AG04449 (cell line): ENCODE measurements at places on chromosomes 7 and 10.

DNA sequence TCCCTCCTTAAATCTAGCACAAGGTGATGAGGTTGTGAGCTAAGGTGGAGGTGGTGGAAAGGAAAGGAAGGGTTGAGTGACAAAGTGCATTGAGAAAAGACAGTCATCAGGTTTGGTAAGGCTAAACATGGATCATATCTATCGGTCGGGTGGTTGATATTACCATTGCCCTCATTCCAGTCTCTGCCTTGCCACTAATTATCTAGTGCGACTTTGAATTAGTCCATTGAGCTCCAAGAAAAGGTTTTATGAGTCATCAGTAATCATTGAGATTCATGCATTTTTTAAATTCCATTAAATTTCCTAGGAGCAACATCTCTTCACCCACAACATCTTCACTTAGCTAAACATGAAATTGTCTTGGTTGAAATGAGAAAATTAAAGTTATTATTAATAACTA lies 68.9 kb upstream of the FRMD4A start:
- no peak for DNase-seq

DNA sequence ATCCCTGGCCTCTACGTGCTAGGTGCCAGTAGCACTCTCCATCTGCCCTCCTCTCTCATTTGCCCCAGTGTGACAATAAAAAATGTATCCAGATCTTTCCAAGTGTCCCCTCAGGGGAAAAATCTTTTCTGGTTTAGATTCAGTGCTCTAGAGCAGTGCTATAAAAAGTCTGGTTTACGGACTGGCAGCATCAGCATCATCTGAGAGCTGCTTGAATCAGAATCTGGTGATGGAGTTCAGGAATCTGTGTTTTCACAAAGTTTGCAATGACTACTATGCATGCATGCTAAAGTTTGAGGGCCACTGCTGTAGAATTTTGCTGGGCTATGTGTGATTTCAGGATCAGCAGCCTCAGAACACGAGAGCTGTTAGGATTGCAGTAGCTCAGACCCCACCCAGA lies 356.5 kb downstream of the PHF14 start:
- DNase-seq, result no peak

GRCh38 chr10:13276749-13277365 lies 23.0 kb downstream of the PHYH start:
- no peak for DNase-seq

- no peak for DNase-seq
Measured at GRCh38 chr10:71193516-71193915, 18.9 kb upstream of the UNC5B start.

- no peak for DNase-seq
Measured at GRCh38 chr10:112265745-112266144, 17.5 kb upstream of the TECTB start.

DNA sequence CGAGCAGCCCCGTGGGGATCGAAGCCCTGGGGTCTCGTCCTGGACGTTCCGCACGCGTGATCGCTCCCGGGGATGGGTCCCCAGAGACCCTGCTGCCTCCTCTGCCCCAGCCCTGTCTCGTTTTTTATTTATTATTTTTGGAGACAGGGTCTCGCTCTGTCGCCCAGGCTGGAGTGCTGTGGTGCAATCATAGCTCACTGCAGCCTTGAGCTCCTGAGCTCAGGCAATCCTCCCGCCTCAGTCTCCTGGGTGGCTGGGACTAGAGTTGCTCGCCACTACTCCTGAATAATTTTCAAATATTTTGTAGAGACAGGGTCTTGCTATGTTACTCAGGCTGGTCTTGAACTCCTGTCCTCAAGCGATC lies 319 bp upstream of the STX1A start:
- DNase-seq, result no peak

DNA sequence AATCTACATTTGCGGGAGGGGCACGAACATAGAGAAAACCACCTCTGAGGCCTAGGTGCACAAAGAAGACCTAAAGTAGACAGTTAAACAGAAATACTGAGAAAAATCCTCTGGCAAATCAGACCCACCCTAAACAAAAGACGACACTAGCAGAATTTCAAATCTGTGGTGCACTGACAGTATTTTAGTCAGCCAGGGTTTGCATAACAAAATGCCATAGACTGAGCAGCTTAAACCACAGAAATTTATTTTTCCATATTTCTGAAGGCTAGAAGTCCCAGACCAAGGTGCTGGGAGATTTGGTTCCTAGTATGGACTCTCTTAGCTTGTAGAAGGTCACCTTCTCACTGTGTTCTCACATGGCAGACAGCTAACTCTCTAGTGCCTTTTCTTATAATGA lies 26.3 kb downstream of the IPMK start:
- no peak for DNase-seq

- DNase-seq, result no peak
Measured at GRCh38 chr10:119227825-119228224, 20.5 kb downstream of the GRK5 start.

DNA sequence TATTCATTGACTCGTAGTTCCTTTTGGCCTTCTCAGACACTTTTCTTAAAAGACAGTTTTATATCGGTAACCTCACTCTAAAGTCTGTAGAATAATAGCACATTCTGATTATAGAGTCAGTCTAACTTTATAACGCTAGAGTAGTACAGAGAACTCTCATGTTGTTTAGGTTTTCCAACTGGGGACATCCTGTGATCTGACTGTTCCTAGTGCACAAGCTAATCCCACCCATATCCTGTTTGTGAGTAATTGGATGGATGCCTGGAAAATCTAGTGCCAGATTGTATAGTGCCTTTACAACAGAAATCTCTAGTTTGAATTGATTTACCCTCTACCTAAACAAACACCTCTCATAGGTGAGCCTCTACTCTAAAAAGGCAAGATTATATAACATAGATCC lies 107.4 kb downstream of the ZEB1 start:
- peak; percentile 26 for DNase-seq

DNA sequence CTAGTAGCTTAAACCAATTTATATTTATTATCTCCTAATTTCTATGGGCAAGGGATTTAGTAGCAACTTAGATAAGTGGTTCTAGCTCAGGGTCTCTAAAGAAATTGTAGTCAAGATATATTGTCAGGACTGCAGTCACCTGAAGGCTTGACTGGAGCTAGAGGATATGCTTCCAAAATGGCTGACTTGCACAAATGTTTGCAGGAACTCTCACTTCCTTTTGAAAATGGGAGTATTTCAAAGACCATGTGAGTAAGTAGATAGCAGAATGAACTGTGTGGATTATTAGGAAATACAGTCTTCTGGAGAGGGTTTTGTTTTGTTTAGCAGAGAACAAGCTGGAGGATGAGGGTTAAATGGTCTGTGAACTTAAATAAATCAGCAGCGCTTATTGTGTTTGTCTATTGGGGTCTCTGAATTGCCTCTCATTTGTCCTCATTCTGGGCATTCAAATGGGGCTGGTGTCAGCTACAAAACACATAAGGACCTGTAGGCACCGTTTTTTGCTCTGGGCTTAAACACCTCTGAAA lies 524.6 kb downstream of the LRMDA start:
- DNase-seq, result no peak

DNA sequence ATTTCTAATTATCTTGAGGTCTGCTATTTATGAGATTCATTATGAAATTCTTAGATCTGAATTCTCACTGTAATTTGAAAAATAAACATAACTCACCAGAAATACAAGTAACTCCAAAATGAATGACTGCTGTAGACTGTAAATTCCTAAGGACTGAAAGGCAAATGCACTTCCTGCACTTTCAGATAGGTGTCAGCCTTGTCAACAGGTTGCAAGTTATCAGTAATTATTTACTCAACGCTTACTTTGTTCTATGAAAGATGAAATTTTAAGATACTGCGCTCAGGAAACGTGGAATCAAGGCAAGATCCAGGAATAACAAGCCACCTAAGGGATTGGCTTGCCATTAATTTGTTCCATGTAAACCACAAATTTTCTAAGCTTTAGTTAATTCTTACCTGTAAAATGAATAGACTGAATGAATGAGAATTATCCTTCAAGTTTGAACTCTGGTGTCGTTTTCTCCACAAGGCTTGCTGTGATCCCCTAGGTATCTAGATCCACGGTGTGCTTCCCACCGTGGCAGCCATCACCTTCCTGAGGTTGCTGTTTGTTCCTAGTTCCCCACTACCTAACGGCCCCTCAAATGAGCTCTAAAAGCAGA lies 12.6 kb downstream of the DHX32 start:
- no peak for DNase-seq

GRCh38 chr10:64076322-64076940 lies 555.2 kb downstream of the REEP3 start:
- DNase-seq, result no peak

DNA sequence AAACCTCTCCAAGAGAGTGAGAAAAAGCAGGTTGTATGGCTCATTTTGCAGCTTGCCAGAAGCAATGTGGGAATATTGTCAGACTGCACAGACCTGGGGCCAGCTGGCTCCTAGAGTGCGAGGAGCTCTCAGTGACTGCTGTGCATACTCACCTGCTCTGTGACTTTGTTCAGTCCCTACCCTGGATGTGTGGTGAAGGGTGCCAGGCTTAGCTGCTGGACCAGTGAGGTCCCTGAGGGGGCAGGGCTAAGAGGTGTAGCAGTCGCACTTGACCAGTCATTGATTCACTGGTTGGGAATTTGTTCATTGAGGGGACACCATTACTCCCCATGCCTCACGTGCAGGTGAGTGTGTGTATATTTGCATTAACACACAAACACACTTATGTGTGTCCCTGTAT lies 60.1 kb downstream of the IKZF1 start:
- no peak for DNase-seq

- no peak for DNase-seq
Measured at GRCh38 chr10:124738441-124738840, 5.7 kb downstream of the FAM53B start.

GRCh38 chr7:3937146-3937545 lies 636.1 kb downstream of the SDK1 start:
- no peak for DNase-seq

DNA sequence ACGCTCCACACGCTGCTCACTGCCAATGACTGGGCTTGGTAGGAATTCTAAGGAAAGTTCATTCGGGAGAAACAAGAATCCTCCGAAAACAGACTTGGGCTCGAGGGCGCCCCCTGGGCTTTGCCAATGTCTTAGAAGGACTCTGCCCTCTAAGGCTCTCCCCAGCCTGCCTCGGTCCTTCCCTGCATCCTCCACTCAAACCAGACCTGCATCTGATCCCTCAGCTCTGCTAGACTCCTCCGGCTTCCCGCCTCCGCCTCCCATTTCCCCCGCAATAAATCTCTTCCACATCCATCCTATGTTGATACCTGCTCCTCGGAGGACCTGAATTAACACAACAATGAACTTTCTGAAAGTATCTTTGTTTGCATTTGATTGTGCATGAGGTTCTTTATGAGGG lies 177.6 kb downstream of the PLPP4 start:
- no peak for DNase-seq

DNA sequence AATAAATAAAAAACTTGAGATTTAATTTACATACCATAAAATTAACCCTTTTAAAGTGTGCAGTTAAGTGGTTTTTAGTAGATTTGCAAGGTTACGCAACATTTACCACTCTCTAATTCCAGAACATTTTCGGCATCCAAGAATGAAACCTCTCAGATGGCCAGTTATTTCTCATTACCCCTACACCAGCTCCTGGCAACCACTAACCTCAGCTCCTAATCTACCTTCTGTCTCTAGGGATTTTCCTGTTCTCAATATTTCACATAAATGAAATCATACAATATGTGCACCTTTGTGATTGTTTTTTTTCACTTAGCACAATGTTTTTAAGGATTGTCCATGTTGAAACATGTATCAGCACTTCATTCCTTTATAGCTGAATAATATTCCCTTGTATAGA lies 45.1 kb downstream of the INPP5F start:
- no peak for DNase-seq

GRCh38 chr7:36748017-36748487 lies 23.8 kb upstream of the AOAH start:
- no peak for DNase-seq

DNA sequence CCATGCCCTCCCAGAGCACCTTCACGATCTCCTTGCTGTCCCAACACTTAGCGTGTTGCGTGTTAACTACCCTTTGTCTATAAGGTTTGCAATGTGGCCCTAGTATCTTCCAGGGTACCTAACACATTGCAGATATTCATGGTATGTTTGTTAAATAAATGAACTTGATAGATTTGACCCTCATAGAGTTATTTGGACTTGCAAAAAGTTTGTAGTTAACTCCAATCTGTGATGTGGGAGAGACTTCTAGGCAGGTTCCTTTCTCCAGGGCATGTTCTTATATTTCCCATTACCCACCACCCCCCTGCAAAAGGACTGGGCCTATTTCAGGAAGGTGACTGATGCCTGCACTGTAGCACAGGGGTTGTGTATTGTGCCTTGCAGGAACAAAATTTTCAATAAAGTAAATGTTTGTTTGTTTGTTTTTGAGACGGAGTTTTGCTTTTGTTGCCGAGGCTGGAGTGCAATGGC lies 612 bp downstream of the HILPDA start:
- DNase-seq, result no peak

GRCh38 chr7:27250557-27251070 lies 8.0 kb downstream of the EVX1 start:
- DNase-seq, result no peak

DNA sequence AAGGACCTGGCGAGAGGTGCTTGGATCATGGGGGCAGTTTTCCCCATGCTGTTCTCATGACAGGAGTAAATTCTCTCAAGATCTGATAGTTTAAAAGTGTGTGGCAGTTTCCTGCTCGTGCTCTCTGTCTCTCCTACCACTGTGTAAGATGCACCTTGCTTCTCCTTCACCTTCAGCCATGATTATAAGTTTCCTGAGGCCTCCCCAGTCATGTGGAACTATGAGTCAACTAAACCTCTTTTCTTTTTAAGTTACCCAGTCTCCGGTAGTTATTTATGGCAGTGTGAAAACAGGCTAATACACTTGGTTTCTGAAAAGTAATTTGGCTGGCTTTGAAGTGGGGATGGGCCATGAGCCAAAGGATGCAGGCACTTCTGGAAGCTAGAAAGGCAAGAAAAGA lies 268.0 kb upstream of the KAT6B start:
- no peak for DNase-seq

DNA sequence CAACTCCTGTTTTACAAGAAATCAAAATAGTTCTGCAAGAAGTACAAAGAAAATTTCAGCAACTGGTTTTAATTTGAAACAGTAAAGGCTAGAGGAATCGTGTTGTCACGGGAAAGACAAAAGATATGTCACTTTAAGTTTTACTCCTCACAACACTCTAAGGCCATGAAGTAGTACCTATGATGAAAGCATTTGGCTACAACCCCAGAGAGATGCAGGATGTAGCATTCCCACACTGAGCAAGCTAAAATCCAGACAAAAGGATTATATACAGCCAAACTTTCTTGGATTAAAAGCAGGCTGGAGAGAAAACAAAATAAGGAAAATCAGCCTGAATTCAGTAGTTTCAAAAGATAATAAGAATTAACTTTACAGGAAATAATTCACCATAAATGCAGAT lies 245.5 kb upstream of the STEAP1 start:
- no peak for DNase-seq

- DNase-seq, result no peak
Measured at GRCh38 chr7:101731502-101732084, 85.8 kb upstream of the CUX1 start.
